ENCODE measurements at places on chromosomes 12 and 14.

DNA sequence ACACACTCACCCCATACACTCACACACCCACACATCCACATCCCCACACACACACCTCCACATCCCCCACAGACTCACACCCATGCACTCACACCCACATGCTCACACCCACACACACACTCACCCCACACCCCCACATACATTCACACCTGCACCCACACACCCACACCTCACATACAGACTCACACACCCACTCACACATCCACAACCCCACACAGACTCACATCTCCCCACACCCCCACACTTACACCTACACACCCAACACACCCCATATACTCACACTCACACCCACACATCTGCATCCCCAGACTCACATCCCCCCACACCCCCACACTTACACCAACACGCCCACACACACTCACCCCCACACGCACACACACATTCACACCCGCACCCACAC lies 171.8 kb downstream of the GLT1D1 start:
- no peak for DNase-seq

DNA sequence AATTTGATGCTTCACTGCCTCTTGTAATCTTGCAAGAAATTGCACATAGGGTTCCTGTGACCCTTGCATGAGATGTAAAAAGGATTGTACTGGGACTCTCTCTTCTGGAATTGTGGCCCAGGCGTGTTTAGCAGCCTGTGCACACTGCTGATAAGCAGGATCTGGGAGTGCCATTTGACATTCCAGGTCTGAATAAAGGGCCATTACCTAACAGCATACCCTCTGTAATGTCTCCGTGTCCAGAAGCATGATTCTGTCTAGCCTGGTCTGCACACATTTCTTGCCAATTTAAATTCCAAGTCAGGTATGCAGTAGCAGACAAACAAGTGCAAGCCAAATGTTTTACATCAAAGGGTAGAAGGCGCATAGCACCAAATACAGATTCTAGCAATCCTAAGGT lies 18.1 kb upstream of the MAPKAPK5 start:
- DNase-seq: no peak

- no peak for DNase-seq
These were observed 713 bp downstream of the FRMD6 start for GRCh38 chr14:51652168-51653078.

DNA sequence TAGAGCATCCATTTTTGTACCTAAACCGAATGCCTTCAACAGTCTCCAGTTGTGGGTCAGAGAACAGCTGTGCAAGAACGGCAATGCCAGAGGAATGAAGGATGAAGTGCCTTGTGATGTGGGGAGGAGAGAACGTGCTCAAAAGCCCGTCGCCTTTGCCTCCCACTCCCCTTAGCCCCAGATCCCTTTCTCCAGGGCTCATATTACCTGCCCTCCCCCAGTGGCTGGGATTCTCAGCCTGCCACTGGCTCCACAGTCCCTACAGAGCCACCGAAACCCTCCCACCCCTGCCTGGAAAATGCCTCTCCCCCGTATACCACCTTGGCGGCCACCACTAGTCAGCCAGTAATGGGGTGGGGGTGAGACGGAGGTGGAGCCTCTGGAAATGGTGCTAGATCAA lies 158.5 kb downstream of the ZFP36L1 start:
- DNase-seq: no peak

DNA sequence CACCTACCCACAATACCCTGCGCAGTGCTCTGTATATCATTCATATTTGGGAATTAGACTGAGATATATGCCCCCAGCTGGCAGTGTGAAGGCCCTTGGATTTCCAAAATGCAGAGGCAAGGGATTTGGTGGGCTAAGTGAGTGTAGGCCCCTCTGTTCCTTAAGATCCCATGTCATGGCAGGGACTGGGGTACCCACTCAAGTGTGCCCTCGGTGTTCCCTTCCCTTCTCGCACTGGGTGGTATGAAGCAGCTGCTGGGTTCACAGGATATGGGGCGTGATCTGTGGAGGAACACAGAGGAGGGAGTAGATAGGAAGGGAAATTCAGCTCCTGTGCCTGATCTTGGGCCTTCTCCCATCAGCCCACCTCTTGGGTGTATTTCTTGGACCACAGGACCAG lies 63.1 kb upstream of the VASH1 start:
- no peak for DNase-seq

DNA sequence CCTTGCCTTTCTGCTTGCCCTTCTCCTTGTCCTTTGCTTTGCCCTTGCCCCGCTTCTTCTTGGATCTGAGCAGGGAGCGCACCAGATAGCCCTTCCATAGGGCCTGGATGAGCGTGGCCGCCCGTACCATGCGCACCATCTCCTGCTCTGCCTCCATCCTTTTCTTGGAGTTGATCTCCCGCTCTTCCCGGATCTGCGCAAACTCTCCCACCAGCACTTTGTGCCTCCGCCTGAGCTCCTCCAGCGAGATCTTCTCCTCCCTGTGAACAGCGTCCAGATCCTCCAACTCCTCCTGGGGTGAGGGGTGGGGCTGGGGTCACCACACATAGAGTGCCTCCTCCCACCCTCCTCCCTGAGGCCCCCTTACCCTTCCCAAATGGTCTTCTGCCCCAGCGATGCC lies 10.1 kb downstream of the RITA1 start:
- no peak for DNase-seq

GRCh38 chr14:105926373-105927095 lies 400.2 kb downstream of the TMEM121 start:
- DNase-seq: no peak

Measured in GM18507 (cell line).